GM03348 (cell line): ENCODE measurements at places on chromosomes 12 and 14.

DNA sequence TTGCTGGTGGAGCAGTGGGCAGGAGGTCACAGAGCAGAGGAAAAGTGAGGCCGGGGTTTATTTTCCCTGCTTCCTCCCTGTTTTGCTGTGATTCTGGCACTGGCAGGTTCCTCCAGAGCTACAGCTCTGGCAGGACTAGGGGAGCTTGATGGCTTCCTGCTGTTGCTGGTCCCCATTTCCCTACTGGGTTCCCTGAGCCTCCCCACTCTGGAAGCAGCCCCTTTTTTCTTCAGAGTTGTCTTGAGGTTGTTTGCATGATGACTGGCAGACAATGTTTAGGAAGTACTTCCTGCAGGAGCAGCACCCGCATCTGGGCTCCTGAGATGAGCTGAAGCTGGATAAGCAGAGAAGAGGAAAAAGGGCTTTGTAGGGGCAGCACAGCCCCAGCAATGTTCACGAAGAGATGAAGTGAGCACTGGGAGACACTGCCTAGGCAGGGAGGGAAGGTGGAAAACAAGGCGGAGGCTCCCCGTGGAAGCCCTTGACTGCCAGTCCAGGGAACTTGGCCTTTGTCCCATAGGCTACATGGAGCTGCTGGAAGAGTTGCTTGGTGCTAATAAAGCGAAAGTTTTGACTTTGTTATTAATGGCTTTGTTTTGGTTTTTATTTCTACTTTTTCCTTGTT is 126.9 kb downstream of the SLC38A6 start:
- DNase-seq, result no peak

DNA sequence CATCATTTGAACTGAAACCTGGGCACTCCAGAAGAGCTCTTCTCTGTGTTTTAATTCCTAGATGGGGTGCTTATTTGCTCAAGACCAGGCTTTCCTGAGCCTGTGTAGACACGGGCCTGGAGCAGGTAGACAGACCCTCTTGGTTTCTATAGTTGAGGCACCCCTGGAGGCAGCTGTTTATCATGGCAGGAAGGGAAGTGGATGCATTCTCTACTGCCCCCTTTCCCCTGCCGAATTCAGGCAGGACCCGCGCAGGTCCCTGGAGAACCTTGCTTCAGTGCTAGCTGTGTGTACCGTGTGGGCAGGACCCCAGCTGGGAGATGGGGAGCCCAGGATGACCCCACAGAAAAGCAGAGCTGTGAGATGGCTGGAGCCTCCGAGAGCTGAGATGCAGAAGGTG is 6.0 kb downstream of the CACNA1C start:
- DNase-seq, result no peak

- DNase-seq, result peak; percentile 79
Measured at GRCh38 chr12:49974231-49974675, 1.5 kb downstream of the AQP6 start.

DNA sequence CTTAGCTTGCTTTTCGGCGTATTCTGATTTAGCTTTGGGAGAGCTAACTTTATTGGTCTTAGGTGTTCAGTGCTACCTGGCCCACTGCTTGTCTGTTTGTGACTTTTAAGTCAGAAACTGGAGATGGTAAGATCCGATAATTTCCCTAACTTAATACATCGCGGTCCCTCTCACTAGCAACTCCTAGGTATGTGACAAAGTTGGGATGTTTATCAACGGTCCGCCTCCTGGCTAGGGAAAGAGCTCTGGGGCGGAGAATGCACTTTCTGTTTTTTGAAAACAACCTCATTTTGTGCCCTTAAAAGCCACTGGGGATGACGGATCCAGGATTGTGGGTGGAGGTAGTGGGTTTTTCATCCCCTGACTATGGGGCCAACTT is 1.2 kb downstream of the CDKN1B start:
- no peak for DNase-seq

DNA sequence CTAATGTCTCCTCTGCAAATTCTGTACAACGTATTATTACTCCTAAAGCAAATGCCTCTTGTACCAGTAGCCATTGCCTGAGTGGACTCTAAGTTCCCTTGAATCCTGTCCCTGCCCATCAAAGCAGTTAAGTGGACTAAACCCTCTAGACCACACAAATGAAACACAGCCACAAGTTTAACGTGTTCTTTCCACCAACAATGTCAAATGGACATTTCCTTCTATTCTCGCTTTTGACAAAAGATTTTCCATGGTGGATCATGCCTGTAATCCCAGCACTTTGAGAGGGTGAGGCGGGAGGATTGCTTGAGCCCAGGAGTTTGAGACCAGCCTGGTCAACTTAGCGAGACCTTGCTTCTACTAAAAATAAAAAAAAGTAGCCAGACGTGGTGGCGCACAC is 15.9 kb downstream of the CCDC88C start:
- DNase-seq, result no peak

- DNase-seq, result no peak
Measured at GRCh38 chr12:50634379-50634778, 129.5 kb upstream of the ATF1 start.

GRCh38 chr12:49404956-49405355 is 37.7 kb downstream of the SPATS2 start:
- no peak for DNase-seq

DNA sequence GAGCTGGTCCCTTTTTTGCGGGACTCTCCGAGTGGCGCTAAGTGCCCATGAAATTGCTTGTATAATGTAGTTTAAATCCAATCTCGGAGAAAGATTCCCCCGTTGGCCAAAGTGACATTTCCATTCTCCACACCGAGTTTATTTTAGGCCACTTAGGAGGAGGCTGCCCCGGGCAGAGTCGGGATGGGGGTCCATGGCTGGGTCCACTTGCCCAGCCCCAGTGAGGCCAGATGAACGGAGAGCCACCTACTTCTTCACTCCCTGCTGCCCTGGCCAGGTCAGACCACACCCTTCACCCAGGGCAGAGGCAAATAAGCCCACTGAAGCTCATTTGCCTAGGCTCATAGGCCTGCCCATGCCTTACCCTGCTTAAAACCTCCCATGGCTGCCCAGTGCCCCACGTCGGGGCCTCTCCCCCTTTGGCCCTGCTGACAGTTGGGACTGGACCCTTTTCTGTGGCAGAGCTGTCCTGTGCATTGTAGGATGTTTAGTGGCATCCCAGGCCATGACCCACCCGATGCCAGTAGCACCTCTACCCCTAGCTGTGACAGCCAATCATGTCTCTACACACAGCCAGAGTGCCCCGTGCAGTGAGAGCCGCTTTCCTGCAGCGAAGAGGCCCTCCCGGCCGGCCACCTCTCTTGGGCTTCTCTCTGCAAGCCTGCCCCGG is 51.3 kb downstream of the FAM222A start:
- no peak for DNase-seq

GRCh38 chr12:53344487-53344823 is 8.3 kb upstream of the SP7 start:
- no peak for DNase-seq

- DNase-seq, result peak; percentile 67
Measured at GRCh38 chr12:106090591-106091445, 47.9 kb downstream of the NUAK1 start.

GRCh38 chr14:22598099-22598895 is at the start of gene ABHD4:
Gene ABHD4 (plus strand): TSS chr14:22598300. CDS start chr14:22598307, 7 bp downstream.
- peak; percentile 93 for DNase-seq

- DNase-seq, result no peak
Measured at GRCh38 chr14:94774344-94775090, 4.6 kb upstream of the GSC start.

DNA sequence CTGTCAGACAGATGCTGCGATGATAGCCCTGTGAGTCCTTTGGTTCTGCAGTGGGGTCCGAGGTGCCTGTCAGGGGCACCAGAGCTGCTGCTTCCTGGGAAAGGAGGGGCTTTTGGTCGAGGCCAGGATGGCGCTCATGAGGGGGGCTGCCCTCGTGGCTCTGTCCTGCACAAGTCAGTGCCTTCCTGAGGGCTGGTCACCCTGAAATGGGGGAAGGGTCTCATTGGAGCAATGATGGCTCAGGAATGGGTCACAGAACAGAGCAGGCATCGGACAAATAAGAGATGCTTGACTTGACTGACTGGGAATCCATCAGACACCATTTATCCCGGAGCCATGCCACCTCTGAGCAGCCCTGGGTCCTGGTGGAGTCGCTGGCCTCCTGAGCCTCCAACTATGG is 121.9 kb downstream of the ADGRD1 start:
- DNase-seq, result no peak

GRCh38 chr12:17992002-17992656 is 97.9 kb downstream of the RERGL start:
- DNase-seq, result peak; percentile 52

GRCh38 chr12:29230800-29231560 is 81.9 kb downstream of the FAR2 start:
- DNase-seq, result no peak

- DNase-seq, result no peak
Measured at GRCh38 chr12:130401703-130402102, 64.0 kb downstream of the PIWIL1 start.

- no peak for DNase-seq
Measured at GRCh38 chr14:44369401-44370123, 137.5 kb downstream of the FSCB start.

DNA sequence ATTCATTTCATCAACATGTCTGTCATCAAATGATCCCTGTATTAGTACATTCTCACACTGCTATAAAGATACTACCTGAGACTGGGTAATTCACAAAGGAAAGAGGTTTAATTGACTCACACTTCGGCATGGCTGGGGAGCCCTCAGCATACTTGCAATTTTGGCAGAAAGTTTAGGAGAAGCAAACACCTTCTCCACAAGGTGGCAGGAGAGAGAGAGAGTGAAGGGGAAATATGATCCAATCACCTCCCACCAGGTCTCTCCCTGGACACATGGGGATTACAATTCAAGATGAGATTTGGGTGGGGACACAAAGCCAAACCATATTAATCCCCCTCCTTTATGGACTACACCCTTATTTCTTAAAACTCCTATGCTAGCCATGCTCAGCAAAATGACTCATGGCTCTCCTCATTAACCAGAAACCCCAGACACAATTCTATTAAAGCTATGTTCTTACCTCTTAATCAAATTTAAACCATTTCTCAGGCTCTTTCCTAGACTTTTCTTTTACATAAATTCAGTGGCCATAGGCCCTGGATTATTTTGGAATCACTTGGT is 932.3 kb downstream of the FLRT2 start:
- no peak for DNase-seq

DNA sequence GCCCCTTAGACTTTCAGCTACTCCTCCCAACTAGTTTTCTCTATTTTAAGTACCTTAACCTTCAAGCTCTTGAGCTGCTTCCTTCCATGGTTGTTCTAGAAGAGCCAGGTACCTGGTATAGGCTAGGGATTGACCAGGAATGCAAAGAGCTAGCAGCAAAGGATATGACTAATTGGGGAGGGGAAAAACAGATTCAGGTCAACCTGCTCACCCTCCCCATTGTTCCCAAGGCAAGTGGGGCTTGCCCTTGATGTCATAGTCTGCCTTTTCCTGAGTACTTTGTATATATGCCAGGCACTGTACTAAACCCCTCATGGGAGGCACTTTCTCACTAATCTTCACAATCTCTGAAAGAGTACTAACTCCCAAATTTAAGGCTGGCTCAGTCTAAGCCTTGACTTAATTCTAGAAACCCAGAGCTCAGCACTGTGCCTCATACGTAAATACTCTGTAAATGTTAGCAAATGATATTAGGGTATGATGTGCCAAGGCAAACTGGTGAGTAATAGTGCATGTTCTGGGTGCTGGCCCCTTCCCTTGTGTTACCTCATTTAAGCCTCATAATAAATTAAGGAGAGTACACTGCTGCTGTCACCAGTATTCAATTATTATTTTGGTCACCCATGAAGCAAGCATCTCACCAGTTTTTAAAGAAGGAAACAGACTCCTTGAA is 42.2 kb downstream of the SUDS3 start:
- no peak for DNase-seq

- no peak for DNase-seq
Measured at GRCh38 chr14:77088219-77088618, 9.8 kb upstream of the CIPC start.

- DNase-seq, result no peak
Measured at GRCh38 chr14:68282479-68283377, 463.1 kb downstream of the RAD51B start.

GRCh38 chr14:64149921-64150320 is 144.2 kb downstream of the ESR2 start:
- DNase-seq, result no peak

DNA sequence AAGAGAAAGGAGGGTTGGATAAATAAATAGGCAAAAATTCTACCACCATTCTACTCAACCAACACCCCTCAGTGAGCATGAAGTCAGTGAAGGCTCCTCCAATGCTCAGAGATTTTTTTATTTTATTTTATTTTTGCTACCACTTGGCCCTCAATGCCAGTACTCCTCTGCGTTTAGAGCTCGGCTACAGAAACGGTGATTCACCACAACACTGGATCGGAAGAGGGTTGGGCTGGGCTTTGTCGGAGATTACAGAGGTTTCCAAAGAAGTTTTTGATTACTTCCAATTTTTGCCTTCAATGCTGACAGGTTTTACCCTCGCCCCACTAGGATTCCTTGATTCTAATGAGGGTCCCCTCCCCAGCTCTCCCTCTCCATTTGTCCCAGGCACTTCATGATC is 1027.2 kb upstream of the TMEM132C start:
- DNase-seq, result no peak

GRCh38 chr14:93033983-93034670 is 81.6 kb downstream of the ITPK1 start:
- DNase-seq, result peak; percentile 44

DNA sequence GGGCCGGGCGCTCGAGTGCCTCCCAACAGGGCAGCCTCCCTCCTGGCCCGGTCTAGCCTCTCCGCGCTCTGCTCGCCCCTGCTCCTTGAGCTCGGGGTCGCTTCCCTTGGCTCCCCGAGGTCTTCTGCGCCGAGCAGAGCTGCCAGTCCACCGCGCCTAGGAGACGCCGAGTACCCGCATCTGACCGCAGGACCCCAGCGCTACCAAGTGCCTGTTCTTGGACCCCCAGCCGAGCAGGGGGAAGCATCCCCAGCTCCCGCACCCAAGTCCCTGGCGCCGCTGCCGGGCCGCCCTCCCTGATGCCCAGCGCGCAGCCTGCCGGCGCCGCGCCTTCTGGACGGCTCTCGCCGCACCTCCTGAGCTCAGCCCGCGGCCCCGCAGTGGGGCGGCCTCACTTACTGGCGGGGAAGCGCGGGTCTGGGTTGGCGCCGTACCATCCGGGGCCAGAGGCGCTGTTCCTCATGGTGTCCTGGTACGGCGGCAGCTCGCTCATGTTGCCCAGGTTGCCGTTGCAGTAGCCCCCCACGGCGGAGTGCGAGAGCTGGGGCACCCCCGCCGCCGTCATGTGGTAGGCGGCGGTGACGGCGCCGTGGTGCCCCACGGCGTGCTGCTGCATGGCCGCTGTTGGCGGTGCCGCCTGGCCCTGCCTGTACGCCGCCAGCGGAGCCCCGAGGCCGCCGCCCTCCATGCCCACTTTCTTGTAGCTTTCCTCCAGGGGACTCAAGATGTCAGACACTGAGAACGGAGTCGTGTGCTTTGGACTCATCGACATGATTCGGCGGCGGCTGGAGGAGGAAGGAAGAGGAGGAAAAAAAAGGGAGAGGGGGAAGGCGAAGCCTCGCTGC is 1.2 kb downstream of the NKX2-1 start:
- DNase-seq, result no peak

DNA sequence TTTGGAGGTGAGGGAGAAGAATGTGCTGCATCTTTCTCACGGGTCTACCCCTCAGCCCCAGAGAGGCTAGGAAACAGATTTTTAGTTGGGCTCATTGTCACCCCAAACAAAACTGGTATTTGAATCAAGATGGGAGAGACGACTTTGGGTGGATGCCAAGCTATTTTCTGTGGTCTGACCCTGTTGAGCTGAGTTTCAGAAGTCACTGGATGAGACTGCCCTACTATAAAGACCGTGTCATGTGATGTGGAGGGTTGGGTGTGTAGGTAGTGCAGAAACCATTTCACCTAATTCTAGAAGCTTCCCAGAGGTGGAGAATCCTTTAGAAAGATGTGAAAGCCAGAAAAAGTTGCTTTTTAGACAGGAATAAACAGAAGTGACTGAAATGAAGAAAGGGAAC is 60.2 kb downstream of the IFT43 start:
- DNase-seq, result no peak
